Breast epithelium (tissue), 4 donors: ENCODE measurements at places on chromosomes 3 and 15. TPM values are rescaled to one million over a fixed set of nuclear protein-coding genes. Genes with fewer than 3 reads are reported as not detected.

- no peaks in the 10 kb centered on the region for H3K4me1 ChIP-seq
- DNase-seq = no peak
- H3K36me3 ChIP-seq = no peaks in the 10 kb centered on the region
- no peak overlapping the region for H3K4me3 ChIP-seq
- no peak overlapping the region for H3K27ac ChIP-seq
Observed at GRCh38 chr3:142934128-142934886, 29.2 kb downstream of the PAQR9 start.

GRCh38 chr3:30523366-30523765 is 83.0 kb upstream of the TGFBR2 start:
- DNase-seq = no peak
- no peak overlapping the region for H3K27ac ChIP-seq
- H3K36me3 ChIP-seq = no peaks in the 10 kb centered on the region
- no peaks in the 10 kb centered on the region for H3K27me3 ChIP-seq

Gene COL6A5
- total RNA-seq = not detected

Gene KNG1
- total RNA-seq = 0.48 TPM

DNA sequence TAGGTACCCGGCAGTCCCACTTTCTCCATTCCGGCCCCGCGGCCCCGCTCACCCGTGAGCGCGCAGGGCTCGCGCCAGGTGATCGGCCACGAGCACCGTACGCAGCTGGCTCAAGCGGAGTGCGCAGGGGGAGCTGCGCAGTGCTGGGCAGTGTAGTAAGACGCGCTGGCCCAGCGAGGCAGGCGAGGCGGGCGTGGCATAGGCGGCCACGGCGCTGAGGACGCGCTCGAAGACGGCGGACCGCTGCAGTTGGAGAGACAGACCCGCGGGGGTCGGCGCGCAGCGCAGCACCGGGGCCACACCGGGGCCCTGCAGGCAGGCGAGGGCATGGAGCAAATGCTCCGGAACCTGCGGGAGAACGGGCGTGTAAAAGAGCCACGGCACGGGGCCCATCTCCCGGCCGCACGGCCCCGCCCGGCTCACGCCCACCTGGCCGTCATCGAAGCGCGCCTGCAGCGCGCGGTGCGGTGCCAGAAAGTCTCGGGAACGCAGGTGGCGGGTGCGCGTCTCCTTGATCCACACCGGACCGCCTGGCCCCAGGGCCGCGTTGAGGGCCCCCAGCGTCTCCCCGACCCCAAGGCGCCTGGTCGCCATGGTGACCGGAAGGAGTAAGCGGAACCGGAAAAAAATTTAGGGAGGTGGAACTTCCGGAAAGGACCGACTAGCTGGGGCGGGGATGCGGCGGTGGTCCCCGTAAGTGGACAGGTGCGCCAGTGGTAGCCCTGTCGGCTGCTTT is at the start of gene DALRD3:
Gene DALRD3, minus strand, starts transcription at position 610 of the 736 bp plus-strand sequence. Its CDS starts 16 bp downstream, at position 594.
- DNase-seq = peak; percentile 63
- H3K36me3 ChIP-seq = peaks cover 7% of the 10 kb centered on the region
- H3K4me3 ChIP-seq = peak within 1 kb of the TSS; percentile 95
- peak within 1 kb of the TSS; percentile 100 for H3K27ac ChIP-seq

GRCh38 chr3:4826237-4827100 is 152.8 kb upstream of the BHLHE40 start:
- H3K4me1 ChIP-seq = peaks cover 4% of the 10 kb centered on the region
- no peak overlapping the region for H3K4me3 ChIP-seq
